Fibroblast of villous mesenchyme (primary cell): ENCODE measurements at places on chromosomes 5 and 9. TPM values are rescaled to one million over a fixed set of nuclear protein-coding genes. Genes with fewer than 3 reads are reported as not detected.

DNA sequence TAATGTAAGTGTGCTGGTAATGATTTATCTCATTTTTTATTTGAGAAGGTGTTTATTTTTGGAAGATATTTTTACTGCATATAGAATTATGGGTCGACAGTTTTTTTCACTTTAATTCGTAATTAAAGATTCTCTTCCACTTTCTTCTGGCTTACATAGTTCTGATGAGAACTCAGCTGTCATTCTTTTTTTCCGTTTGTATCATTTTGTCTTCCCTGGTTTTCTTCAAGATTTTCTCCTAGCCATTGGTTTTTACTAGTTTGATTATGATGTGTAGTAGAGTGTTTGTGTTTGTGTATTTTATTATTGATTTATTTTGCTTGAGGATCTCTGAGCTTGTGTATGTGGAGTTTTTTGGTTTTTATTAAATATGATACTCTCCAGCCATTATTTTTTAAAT is 21.7 kb downstream of the SLF1 start:
- DNase-seq = no peak

- no peak for DNase-seq
These were observed 369.3 kb upstream of the TRPC7 start for GRCh38 chr5:136734628-136735027.

DNA sequence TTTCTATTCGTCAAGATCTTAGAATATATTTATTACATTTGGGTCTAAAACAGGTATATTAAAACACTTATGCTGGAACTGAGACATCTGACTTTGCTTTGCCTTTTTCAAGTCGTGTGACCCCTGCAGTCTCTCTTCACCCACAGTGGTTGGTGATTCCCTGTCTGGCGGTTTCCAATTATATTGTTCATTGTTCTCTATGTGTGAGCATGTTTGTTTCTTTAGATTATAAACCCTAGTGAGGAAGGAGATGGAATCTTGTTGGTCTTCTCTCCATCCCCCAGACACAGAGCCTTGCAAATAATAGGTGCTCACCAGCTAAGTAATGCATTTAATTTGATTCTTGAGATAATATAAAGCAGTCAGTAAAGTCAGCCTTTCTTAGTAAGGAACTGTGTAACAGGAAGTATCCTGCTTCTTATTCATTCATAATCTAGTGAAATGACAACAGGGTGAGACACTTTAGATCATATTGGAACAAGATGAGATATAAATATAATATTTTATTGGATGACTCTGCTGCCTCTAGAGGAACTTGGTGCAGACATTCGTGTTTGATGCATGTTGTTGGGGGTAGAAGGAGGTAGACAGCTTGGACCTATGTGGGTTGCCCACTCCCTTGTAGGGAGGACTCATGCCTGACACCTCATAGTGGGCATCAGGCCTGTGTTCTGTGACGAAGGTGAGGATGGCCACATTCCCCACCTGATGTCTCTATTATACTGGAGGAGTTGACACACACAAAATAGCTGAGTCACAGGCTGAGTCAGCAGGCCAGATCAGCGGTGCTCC is 88.1 kb downstream of the FGF1 start:
- peak; percentile 75 for DNase-seq

DNA sequence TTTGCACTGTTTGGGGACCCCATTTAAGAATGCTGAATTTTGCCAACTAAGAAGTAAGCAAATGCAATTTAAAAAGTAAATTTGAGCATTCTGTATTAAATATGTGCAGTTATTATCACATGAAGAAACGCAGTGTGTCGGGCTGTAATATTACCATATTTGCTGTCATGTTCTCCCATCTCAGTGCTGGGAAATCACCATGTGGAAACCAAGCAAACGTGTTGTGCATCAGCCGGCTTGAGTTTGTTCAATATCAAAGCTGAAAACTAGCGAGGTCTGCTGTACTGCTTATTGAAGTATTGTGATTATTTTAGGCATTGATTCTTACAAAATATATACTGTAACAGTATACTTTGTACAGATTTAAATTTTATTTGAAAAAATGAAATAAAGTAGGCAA is 2.6 kb downstream of the IGIP start:
- DNase-seq = no peak

DNA sequence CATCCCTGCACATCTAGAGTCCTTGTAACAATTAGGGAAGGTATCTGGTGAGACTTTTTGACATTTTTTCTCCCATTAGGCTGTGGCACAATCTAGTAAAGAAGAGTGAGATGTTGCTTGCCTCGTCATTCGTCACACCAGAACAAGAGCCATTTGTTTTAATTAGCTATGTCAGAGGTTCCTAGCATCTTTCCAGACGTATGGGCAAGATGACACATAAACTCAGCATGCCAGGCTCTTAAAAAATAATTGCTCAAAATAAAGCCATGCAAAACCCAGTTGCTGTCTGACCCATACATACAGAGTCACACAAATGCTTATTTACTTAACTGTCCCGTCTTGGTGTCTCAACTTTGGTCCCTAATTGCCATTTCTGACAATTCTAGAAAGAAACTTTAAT is 125.9 kb downstream of the TRPM3 start:
- no peak for DNase-seq

DNA sequence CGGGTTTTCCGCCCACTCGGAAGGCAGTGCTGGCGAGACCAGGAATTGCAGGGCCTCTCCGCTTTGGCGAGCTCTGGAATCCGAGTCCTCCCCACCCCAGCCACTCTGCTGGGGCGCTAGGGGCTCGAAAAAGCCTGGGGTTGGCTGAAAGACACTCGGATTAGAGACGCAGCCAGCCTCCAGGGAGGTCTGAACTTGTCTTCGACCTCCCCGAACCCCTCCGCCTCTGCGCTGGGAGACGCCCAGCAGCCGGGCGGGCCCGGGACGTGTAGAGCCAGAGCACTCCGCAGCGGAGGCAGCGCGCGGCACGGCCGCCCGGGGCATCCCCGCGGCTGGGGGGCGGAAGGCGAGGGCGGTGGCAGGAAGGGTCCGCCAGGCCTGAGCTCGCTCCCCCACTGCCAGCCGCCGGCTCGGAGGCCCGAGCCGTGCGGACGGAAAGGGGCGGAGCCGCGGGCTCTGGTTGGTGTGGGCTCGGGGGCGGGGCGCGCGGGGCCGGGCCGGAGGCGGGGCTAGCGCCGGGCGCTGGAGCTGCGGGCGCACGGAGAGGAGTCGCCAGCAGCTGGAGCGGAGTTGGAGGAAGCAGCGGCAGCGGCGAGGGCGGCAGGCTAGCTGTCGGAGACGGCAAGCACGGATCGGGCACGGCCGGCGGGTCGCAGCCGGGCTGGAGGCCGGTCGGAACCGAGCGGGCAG is at the start of gene PIK3R1:
PIK3R1 (plus strand) TSS at position 549 of the 690 bp plus-strand sequence. CDS start 10,920 bp downstream, outside the sequence.
- peak; percentile 94 for DNase-seq

- no peak for DNase-seq
These were observed 69.4 kb downstream of the C9orf50 start for GRCh38 chr9:129551393-129551973.

DNA sequence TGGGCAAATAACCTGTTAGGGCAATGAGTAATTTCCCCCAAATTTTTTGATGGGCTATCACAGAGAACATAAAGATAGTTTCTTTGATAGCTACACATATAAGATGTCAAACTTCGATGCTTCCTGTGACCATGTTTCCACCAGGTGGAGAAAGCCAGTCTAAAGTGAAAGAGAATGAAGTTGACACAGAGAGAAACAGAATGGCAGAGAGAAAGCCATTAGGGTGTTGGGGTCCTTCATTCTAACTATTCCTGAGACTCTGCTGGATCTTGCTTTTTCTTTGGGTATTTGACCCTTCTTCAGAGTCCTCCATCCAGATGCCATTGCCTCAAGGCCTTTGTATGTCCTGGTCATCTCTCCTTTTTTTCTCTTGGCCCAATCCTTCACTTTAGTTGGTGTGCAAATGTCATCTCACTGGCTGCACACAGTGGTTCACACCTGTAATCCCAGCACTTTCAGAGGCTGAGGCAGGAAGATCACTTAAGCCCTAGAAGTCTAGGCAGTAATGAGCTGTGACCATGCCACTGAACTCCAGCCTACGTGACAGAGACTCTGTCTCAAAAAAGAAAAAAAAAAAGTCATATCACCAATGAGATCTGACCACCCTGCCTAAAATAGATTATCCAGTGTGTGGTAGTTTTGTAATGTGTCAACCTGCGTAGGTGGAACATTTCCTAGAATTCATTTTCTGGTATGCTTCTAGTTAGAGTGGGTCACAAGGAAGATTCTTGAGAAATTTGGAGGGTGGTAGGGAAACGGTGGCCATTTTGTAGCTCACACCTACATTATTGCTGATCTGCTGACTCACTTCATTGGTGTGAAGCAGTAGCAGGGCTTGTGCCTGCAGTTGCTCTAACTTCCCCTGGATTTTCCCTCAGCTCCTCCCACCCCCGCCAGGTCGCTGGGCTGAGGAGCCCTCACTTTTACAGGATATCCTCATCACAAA is 20.8 kb upstream of the KIF2A start:
- DNase-seq = no peak

- DNase-seq = no peak
These were observed 101.9 kb downstream of the SLC28A3 start for GRCh38 chr9:84238652-84239051.

- DNase-seq = peak; percentile 48
These were observed 19.8 kb downstream of the EXOSC2 start for GRCh38 chr9:130713286-130713960.

GRCh38 chr9:136651860-136652259 is 10.9 kb upstream of the EGFL7 start:
- DNase-seq = no peak

DNA sequence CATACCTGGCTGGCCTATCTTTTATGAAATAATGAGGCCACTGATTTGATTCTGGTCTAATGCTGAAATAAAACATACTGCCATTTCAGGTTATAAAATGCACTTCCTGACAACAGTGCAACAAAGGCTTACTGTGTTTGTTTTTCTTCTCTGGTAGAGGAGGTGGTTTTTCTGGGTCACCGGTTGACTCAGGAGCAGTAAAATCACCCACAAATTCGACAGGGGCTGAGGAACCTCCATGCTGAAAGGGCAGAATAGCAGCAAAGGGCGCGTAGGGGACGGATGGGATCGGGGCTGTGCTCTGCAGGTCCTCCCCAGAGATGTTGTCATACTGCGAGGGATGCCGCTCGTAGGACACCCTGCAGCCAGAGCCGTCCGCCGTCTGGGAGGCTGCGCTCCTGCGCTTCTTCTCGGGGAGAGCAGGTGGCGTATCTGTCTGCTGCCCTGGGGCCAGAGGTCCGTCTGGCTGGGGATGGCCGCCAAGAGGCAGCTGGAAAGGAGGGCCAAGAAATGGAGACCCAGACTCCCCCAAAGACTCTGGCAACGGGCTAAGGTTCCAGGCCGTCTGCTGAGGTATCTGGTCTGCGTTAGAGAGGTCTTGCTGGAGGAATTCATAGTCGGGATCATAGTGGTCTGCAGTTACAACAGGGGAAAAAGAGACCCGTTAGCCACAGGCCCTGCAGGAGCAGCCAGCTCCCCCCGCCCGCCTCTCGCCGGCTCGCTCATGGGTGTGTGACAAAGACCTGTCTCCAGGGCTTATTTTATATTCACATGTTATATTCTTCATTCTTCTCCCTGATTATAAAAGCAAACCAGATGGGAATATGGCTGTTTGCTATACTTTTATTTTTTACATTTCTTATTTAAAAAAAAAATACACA is 80.7 kb downstream of the PRRT1B start:
- DNase-seq = no peak

- no peak for DNase-seq
These were observed 22.4 kb downstream of the CXXC5 start for GRCh38 chr5:139670369-139671095.

DNA sequence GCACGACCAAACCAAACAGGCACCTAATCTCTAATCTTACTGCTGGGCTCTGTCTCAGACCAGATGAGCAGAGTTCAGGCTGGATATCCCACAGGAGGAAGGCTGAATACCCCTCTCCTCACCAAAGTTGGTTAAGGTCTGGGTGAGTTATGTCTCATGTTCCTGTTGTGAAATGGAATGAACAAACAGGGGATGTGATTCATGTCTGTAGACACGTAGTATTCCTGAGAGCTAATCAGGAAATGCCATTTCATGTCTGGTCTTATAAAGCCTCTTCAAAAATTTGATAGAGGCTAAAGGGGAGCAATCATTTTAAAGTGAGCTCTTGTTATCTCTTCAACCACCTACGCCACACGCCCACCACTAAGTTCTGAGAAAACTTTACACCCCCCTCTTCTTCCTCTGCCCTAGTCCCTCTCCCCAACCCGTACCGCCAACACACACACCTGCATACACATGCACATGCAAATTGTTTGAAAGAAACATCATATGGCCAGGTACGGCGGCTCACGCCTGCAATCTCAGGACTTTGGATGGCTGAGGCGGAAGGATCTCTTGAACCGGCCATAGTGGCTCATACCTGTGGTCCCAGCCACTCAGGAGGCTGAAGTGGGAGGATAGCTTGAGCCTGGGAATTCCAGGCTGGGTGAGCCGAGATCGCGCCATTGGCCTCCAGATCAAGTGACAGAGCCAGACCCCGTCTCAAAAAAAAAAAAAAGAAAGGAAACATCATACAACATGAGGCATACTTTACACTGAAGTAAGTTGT is 69.8 kb upstream of the RAI14 start:
- peak; percentile 93 for DNase-seq

- DNase-seq = no peak
These were observed 155.5 kb upstream of the WWC1 start for GRCh38 chr5:168135897-168136296.

- peak; percentile 45 for DNase-seq
These were observed 71.9 kb downstream of the MVB12B start for GRCh38 chr9:126398403-126399058.

The PPP1R26 gene
- total RNA-seq = 10.3 and 11.7 TPM in 2 replicates

The CCNO gene
- total RNA-seq = 0.32 TPM in 1 of 2 replicates, not detected in the other

The CCL28 gene
- 1.3 TPM in 2 replicates for total RNA-seq

The ADGRV1 gene
- under 0.01 and 0.43 TPM in 2 replicates for total RNA-seq
